ENCODE measurements at places on chromosomes 12 and 14.
A peak's percentile ranks its signal among the peaks of the same experiment; 100 is the strongest.

DNA sequence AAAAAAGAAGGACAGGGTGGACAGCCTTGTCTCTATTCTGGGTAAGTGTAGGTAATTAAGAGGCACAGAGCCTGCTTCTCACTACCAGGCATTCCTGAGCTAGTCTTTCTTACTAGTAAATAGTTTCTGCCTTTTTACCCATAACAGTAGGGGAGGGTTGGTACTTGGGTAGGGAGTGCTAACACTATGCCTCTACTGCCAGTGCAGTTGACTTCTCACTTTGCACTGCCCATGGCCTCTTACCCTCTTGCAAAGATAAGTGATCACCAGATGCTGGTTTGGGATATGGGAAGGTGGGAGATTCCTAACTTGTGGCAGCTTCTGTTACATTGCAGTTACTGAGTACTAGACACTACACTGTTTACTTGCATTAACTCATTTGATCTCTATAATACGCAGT is 11.6 kb downstream of the AHSA1 start:
- no peak for DNase-seq

- no peak for DNase-seq
Measured at GRCh38 chr12:130308393-130308792, 29.3 kb upstream of the PIWIL1 start.

GRCh38 chr12:93153321-93153720 is 224.2 kb upstream of the EEA1 start:
- DNase-seq, result peak; percentile 20

GRCh38 chr12:79016181-79016580 is 151.6 kb downstream of the SYT1 start:
- no peak for DNase-seq

GRCh38 chr12:105676694-105677093 is 346.2 kb downstream of the C12orf75 start:
- DNase-seq, result no peak

GRCh38 chr14:61561657-61562276 is 133.5 kb upstream of the HIF1A start:
- DNase-seq, result peak; percentile 84

GRCh38 chr12:3603576-3603975 is 112.6 kb downstream of the PRMT8 start:
- no peak for DNase-seq

DNA sequence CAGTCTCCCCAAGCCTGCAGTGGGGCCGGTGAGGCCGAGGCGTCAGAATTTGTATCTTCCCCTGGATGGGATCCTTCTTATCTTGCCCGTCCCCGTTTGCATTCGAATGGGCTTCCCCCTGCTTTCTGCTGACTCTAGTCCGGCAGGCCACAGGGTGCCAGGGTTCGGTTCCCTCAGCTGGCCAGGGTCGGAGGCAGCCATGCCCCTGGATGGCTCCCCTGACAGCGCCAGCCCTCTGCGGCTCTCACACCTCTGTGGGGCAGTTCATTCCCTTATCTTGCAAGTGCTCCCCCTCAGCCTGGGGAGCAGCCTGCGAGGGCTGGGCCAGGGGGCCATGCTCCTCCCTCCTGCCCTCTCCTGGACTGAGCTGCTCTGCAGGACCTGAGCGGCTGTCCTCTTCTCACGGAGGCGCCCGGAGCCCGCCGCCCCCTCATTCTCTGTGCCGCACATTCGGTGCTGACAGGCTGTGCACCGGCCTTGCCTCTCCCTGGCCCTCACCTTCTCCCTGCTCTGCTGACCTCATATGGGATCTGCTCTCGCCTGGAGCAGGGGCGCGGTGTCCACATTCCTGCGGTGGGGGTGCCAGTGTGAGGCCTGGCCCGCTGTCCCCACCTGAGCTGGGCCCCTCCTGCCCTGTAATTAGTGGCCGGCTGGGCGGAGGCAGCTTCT is 32.8 kb downstream of the KIF26A start:
- DNase-seq, result no peak

- DNase-seq, result no peak
Measured at GRCh38 chr12:52232203-52232673, 805 bp upstream of the KRT7 start.

- DNase-seq, result peak; percentile 28
Measured at GRCh38 chr14:50816395-50817047, 14.4 kb downstream of the NIN start.

DNA sequence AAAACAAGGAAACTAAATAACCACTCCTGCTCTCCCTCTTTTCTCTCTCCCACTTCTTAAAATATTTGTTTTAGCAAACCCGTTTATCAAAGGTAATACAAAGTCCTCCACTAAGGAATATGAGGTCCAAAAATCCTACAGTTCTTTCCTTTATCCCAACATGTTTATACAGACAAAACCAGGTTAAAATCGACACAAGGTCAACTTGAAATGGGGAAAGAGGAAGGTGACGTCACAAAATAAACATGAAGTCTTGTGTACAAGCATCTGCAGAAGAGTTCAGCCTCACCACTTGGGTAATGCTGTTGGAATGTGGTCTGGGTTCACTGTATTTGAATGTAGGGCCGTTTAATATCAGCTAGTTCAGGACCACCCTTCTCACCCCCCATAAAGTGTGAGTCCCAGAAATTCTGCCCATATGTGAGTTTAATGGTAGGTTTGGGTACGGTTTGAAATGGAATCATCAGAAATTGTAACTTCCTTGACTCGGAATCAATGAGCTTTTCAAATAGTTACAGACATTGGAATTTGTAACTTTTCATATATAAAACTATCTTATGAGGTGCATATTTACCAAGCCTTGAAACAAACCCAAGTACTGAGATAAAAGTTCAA is 120.0 kb upstream of the SLC38A2 start:
- DNase-seq, result no peak

DNA sequence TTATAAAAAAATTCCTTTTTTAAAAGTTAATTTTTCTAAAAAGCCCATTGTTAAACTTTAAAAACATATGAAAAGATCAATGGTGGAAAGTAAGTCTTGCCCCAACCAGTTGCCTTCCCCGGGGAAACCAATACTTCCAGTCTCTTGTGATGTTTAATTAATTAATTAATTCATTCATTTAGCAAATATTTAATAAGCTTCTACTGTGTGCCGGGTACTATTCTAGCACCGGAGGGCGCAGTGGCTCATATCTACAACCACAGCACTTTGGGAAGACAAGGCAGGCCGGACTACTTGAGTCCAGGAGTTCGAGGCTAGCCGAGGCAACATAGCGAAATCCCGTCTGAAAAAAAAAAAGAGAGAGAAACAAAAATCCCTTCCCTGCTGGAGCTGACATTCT is 87.4 kb downstream of the HECTD4 start:
- no peak for DNase-seq

DNA sequence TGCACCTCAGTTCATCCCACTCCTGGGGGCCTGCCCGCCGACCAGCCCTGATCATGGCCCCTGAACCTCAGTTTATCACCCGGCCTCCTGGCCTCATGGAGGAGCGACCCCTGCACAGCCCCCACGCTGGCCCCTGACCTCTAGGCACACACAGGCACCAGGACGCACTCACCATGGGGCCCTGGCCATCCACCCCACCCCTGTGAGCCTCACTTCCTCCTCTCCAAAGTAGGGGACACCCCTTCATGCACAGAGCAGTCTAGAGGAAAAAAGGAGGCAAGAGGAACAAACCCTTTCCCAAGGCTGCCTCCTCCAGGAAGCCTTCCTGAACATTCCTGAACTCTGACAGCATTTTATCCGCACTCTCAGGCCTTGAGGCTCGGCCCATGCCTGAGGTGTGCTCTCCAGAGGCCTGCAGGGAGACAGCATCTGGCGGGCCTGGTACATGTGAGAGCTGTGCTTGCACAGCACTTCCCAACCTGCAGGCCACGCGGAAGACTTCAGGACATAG is 39.4 kb downstream of the CCNK start:
- DNase-seq, result no peak

DNA sequence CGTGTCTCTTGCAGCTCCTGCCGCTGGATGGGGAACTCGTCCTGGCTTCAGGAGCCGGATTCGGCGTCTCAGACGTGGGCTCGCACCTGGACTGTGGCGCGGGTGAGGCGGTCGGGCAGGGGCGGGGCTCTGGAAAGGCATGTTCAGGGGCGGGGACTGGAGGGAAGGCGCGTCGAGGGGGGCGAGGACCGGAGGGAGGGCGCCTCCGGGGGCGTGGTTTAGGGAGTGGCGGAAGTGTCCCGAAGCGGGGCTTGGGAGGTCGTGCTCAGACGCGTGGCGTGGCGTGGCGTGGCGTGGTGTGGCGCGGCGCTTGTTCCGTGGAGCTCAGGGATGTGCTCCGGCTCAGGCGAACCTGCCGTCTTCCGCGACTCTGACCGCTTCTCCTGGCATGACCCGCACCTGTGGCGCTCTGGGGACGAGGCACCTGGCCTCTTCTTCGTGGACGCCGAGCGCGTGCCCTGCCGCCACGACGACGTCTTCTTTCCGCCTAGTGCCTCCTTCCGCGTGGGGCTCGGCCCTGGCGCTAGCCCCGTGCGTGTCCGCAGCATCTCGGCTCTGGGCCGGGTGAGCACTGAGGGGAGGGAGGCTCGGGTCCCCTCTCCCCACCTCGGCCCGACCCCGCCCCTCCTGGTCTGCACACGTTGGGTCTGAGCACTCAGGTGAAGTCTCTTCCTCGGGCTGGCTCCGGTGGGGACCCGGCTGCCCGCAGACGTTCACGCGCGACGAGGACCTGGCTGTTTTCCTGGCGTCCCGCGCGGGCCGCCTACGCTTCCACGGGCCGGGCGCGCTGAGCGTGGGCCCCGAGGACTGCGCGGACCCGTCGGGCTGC is 6.2 kb downstream of the AMN start:
- DNase-seq, result peak; percentile 64

DNA sequence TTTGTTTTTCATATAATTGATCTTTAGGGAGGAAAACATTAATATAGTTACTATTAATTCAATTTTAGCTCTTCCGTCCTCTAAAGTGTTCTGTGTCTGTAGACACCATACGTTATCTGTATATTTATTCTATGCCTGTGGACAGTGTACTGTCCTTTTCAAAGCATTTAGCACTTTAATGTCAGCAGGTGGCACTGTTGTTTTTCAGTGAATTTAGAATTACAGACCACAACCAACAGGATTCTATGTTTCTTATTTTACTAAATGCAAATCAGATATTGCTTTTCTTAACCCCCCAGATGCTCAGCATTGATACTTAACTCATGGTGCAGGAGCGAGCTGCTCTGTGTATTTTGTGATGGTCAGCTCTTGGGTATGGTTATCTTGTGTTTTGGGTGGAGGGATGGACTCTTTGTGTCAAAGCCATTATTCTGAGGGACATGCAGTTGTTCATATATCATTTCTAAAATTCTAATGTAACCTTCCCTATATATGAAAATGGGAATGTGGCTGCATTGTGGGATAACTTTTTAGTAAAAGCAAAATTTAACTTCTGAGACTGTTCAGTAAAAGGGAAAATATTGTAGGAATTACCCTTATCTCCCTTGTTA is 65.2 kb downstream of the PAPOLA start:
- peak; percentile 31 for DNase-seq

DNA sequence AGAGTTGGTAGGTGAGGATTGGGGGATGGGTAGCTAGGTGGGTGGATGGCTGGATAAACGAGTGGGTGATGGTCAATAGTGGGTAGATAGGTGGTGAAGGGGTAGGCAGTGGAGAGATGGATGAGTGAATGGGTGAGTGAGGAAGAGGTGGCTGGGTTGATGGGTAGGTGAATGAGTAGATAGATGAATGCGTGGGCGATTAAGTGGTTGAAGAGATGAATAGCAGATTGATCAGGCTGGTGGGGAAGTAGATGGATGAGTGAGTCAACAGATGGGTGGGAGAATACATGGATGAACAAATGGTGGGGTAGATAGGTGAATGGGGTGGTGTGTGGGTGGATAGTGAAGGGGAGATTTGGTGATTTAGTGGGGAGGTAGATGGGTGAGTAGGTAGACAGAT is 51.1 kb downstream of the SYNE3 start:
- DNase-seq, result no peak

DNA sequence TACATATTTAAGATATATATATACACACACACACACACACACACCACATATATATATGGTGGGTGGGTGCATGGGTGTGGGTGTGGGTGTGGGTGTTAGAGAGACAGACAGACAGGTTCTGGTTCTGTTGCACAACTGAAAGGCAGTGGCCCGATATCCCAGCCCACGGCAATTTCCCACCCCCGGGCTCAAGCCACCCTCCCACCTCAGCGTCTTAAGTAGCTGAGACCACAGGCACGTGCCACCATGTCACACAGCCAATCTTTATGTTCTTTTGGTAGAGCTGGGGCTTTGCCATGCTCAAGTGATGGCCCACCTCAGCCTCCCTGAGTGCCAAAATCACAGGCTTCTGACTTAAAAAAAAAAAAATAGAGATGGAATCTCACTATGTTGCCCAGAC is 417.8 kb upstream of the FOXG1 start:
- no peak for DNase-seq

GRCh38 chr12:99043319-99043914 is 398.3 kb downstream of the APAF1 start:
- DNase-seq, result peak; percentile 67

DNA sequence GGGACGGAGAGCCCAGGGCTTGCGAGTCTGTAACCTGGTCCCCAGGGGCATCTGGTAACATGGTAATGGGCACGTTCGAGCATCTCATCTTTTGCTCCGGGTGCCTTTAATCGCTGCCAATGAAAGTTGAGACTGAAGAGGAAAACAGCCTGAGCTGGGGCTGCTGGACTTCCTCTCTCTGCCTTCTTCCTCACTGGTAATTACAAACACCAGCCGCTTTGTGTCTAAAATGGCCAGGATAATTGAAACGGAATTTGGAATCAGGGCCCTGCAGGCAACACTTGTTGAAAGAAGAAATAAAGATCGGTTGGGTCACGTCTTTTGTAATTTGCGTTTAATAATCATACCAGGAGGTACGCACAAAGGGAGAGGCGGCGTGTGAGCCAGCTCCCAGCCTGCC is 51.5 kb upstream of the GPATCH2L start:
- DNase-seq, result peak; percentile 38

GRCh38 chr14:69288011-69288771 is 28.2 kb downstream of the GALNT16 start:
- DNase-seq, result peak; percentile 38

DNA sequence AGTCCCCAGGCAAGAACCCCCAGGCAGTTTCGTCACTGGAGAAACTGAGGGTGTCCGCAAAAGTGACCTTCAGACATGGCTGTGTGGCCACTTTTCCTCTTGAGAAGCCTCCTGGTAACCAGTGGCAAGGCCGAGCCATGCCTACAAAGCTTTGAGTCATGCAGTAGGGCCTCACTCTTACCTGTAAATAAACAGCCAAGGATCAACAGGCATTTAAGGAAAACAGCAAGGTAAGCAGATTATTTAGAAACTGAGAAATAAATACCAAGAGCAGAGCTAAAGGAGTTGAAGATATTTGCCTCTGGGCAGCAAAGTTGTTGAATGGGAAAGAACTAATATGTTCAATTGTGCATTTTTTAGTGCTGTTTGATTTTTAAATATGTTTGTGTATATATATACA is 141.0 kb upstream of the BCL2L14 start:
- DNase-seq, result no peak

- DNase-seq, result no peak
Measured at GRCh38 chr12:100758083-100758482, 36.5 kb upstream of the ANO4 start.

GRCh38 chr14:21680072-21680471 is 6.5 kb upstream of the OR4E1 start:
- no peak for DNase-seq

GRCh38 chr12:76799362-76799761 is 35.4 kb downstream of the ZDHHC17 start:
- no peak for DNase-seq

GRCh38 chr14:57066887-57067513 is 201.7 kb downstream of the EXOC5 start:
- DNase-seq, result peak; percentile 31
